ENCODE measurements at places on chromosomes 13 and 19.

DNA sequence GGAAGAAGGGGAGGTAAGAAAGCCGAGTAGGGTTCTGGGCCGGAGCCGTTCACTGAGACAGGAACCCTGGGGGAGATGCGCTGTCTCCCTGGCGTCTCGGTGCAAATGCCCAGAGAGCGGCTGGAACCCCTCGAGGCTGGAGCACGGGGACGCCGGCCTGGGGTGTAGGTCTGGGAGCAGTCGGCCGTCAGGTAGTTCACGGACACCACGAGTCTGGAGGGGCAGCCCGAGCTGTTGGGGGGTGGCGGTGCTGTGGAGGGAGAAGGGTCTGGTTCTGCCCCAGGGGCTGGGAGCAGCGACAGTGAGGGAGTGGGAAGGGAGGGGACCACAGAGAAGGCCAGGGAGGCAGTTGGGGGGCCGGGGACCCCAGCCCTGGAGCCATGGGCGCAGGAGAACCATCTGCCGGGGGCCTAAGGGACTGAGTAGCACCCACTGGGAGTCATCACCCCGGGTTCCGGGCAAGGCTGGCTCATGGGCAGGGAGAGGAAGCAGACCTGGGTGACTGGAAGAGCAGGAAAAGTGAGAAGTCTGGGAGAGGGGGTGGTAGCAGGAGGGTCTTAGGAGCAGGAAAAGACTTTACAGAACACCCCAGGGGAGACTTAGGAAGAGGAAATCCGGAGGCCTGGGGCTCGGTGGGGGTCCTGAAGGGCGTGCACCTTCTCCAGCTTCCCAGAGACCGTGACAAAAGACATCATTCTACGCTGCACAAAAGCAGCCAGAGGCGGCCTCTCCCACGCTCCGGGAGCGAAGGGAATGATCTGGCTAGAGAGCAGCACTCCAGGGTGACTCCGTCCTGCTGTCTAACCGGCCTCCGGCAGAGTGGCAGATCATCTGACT is 173.1 kb upstream of the SOX1 start:
- DNase-seq: no peak

DNA sequence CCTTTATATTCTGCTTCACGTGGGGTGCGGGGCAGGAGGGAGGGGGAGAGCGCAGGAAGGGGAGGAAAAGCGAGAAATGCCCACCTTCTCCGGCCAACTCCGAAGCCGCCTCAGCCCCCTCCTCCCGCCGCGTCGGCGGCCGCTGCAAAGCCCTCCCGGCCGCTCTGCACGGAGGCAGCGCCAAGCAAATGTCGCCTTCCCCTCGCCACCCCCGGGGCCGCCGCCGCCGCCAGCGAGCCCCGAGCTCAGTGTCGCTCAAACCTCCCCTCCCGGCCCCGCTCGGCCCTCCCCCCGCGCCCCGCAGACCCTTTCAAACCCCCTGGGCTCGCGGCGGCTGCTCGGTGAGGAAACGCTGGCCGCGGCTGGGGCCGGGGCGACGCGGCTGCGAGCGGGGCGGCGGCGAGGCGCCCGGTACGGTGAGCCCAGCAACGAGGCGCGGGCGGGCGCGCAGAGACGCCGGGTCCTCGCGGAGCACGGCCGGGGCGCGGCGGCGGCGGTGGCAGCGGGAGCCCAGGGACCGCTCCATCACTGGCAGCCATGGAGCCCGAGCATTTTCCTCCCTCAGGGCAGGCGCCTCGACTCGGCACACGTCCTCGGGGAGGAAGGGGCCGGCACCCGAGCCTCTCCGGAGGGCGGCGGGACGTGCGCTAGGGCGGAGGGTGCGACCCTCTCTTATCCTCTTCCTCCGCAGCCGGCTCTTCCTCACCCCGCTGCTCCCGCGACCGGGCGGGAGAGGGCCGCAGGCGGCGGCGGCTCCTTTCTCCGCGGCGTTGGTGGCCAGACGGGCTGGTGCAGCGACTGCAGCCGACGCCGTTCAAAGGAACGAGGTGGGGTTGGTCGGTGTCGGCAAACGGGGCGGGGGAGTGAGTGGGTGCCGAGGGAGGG is 463 bp upstream of the TSC22D1 start:
- peak; percentile 52 for DNase-seq

DNA sequence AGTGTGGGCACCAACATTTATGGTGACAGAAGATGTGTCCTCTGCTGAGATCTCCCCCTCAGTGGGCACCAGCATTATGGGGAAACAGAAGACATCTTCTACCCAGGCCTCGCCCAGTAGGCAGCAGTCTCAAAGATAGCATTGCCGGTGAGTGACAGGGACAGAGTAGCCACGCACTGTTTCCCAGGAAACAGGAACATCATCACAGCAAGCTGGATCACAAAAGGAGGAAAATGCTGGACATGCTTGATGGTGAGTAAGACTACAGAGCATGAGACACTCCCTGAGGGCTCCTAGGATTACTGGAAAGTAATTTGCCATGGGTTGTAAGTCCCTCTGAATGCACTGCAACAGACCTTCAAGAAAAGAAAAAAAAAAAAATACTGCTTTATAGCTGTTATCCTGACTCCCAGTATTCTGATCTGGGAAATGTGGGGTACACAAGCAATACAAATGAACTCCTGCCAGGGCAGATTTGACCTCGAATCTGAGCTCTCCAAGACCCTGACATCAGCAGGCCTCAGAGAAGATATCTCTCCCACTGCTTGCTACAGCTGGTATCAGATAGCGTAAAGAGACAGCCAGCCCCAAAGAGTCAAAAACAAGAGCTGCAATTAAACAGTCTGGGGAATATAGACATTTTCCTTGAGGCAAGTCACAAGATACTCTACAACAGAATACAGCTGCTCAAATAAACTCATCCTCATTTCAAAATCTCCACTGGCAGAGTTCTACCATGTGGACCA is 180.4 kb downstream of the RBM26 start:
- no peak for DNase-seq

DNA sequence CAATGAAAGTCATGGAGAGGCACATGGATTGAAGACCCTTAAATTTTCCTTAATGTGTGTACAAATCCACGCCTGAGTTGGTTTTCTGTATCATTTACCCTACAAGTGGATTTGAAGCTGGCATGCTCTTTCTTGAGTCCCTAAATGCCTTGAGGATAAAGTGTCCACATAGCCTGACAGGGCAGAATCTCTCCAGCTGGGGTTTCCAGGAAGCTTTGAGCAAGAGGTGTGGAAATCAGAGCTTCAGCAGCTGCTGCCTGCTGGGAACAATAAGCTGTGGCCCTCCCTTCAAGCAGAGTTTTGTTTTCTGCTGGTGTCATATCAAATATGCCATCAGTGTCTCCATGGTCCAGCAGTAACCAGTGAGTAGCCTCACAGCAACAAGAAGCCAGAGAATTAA is 120.3 kb upstream of the SERTM1 start:
- no peak for DNase-seq

GRCh38 chr13:29402166-29402636 is 193.3 kb downstream of the SLC7A1 start:
- DNase-seq: no peak

- DNase-seq: no peak
Observed at GRCh38 chr13:99572921-99573320, 71.6 kb downstream of the TM9SF2 start.

GRCh38 chr19:53192771-53193534 is at the start of gene ZNF665:
Gene ZNF665, minus strand, starts transcription at chr19:53193358. Its CDS starts 10,460 bp downstream, at chr19:53182898.
- peak; percentile 88 for DNase-seq

GRCh38 chr19:18489627-18490184 is 32.2 kb downstream of the ELL start:
- no peak for DNase-seq

DNA sequence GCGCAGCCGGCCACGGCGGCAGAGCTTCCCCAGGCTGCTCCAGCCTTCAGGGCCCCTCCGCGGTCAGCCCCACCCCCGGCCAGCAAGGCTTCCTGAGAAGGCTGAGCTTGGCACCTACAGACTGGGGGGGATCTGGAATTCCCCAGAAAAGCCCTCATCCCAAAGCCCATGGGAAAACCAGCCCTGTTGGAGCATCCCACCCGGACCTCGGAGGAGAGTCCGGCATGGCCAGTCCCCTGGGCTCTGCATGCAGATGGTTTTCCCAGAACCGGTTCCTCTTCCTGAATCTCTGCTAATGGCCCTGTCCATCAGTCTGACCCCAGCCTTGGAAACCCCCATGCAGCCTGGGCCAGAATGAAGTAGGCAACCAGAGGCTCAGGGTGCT is 10.3 kb downstream of the RASA3 start:
- no peak for DNase-seq

DNA sequence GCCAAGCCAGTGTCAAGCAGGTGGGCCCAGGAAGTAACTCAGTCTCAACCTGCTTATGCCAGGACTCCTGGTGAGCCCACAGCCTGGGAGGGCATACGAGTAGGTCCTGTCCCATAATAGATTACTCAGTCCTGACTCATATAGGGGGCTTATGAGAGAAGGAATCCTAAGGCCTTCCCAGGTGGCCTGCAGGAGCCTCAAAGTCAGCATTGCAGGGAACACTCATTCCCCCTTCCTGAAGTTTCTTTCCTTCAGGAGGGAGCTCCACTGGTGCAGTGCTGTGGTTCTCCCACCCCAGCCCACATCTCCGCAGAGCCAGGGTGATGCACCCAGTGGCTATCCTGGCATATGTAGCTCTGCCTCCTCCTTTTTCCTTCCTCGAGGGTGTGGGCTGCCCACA is 137.3 kb downstream of the ZIC5 start:
- no peak for DNase-seq

DNA sequence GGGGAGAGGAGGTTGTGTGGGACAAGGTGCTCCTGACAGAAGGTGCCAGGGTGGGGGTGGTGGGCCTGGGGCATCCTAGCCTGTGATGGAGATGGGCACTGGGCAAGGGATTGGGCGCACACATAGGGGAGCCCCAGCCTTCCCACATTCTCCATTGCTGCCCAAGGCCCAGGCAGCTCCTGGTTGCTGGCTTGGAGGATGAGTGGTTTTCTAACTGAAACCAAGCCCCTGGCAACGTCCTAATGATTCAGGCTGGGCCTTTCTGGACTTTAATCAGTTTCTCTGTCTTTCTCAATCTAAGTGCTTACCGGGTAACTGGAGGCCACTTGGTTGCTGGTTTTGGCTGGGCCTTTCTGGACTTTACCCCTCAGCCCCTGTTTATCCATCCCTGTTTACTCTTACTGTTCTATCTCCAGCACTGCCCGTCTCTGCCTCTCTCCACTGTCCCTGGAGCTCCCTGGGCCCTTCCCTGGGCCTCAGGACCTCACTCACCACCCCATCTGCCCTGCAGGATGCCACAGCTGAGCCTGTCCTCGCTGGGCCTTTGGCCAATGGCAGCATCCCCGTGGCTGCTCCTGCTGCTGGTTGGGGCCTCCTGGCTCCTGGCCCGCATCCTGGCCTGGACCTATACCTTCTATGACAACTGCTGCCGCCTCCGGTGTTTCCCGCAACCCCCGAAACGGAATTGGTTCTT is 354 bp downstream of the CYP4F3 start:
- DNase-seq: no peak

- DNase-seq: no peak
Observed at GRCh38 chr13:99005609-99006008, 27.7 kb upstream of the DOCK9 start.

GRCh38 chr19:2590630-2591399 is 111.7 kb downstream of the GNG7 start:
- DNase-seq: peak; percentile 58

GRCh38 chr13:49791711-49792549 is 552 bp downstream of the KPNA3 start:
- peak; percentile 38 for DNase-seq

GRCh38 chr13:102678339-102679107 is 16.3 kb downstream of the METTL21C start:
- no peak for DNase-seq

GRCh38 chr13:73001971-73002370 is 56.8 kb upstream of the KLF5 start:
- no peak for DNase-seq

DNA sequence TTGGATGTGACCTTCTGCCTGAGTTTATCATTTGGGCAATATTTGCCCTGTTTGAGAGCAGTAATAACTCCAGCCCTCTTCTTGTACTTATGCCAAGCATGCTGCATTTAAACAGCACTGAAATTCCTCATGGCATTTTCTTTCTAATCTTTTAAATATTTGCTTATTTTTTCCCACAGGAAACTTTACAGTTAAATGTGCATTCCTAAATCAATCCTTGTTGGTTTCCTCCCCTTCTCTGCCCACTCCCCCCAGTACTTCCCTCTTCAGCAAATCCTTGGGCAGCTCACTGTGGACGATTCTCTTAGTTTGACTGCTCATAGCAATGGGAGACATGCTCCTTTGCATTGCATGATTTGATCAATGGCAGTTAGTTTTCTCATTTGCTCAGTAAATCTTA is 68.7 kb downstream of the RAP2A start:
- no peak for DNase-seq

GRCh38 chr13:98399756-98400155 is 177.2 kb downstream of the STK24 start:
- no peak for DNase-seq

- DNase-seq: no peak
Observed at GRCh38 chr19:49468746-49469447, 5.1 kb upstream of the FLT3LG start.

DNA sequence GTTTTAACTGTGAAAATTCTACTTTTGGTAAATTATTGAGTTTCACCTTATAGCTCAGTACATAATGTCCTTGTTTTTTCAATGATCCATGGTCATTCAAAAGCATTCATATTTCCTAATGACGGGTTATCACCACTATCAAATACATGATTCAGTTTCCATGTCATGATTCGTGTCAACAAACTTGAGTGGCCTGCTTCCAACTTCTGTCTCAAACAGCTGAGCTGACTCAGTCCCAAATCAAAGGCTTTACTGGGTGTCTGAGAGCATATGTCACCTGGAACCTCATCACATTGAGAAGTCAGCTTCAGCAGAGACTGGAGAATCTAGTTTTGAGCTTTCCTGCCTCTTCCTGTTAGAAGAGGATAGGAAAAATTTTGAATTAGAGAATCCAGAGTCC is 40.3 kb upstream of the SGCG start:
- DNase-seq: no peak

GRCh38 chr19:12970070-12970820 is 869 bp downstream of the DAND5 start:
- DNase-seq: peak; percentile 60

DNA sequence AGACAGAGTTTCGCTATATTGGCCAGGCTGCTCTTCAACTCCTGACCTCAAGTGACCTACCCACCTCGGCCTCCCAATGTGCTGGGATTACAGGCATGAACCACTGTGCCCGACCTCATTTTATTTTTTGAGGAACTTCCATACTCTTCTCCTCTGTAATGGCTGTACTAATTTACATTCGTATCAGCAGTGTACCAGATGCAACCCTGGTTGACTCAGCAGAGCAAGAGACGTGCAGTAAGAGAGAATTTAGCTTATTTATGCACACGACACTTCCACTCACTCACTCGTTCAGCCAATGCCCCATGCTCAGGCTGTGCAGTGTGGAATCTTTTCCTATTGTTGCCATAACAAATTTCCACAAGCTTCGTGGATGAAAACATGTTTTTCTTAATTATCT is 6.9 kb downstream of the KIR3DL3 start:
- no peak for DNase-seq

Measured in putamen (tissue), 1 donor.